ENCODE measurements at places on chromosomes 16 and 17.

DNA sequence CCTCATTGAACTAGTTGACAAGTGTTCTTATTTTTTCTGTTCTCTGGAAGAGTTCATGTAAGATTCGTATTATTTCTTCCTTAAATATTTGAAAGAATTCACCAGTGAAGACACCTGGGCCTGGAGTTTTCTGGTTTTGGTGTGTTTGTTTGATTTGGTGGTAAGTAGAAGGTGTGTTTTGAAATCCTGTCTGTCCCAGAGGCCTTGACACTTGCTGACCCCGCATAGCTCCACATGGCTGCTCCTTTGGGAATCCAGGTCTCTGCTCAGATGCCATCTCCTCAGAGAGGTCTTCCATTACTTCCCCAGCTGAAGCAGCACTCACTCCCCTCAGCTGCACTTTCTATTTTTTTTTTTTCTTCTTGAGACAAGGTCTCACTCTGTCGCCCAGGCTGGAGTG, 5.7 kb upstream of the NUP93 start:
- no peak for DNase-seq

DNA sequence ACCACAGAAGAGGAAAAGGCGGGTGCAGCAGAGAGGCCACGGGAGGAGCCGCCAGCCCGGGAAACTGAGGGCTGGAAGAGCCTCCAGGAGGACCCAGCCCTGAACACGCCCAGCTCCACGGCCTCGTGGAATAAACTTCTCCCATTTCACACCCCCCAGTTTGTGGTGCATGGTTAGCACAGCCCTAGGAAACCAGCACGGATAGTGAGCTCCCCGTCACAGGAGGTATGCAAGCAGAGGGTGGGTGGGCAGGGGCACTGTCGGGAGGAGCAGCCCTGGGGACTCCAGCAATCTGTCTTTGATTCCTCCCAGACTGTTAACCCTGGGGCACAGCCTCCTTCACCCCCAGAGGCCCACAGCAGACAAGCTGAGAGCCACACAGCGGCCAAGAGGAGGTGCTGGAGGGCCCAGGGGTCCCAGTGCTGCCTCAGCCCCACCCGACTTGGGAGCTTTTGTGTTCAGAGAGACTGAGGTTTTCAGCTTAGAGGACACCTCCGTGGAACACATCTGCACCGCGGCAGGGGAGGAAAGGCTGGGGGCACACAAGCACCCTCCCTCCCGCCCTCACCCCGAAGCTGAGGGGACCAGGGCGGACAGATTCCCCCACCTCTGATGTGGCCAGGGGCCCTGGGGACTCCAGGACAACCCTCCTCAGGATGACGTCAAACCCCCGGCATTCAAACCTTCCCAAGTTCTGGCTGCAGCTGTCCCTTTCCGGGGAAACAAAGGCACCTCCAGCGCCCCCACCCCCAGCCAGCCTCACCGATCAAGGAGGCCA, 1.7 kb upstream of the IL17C start:
- no peak for DNase-seq

- DNase-seq: no peak
Observed at GRCh38 chr16:58222532-58223316, 24.8 kb upstream of the CSNK2A2 start.

DNA sequence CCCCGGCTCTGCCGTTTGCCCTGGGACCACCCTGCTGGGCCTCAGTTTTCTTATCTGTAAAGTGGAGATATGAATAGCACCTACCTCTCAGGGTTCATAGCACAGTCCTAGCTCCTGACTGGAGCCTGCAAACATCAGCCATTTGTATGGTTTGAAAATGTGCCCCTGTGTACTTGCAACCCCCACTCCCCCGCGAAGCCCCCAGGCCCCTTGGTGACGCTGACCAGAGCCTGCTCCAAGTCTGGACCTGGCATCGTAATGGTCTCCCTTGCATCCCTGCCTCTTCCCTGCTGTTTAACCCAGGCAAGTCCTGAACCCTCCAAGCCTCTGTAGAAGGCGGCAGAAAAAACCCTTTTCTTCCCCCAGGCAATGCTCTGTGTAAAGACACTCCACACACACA, 128.0 kb downstream of the IRF8 start:
- peak; percentile 20 for DNase-seq

DNA sequence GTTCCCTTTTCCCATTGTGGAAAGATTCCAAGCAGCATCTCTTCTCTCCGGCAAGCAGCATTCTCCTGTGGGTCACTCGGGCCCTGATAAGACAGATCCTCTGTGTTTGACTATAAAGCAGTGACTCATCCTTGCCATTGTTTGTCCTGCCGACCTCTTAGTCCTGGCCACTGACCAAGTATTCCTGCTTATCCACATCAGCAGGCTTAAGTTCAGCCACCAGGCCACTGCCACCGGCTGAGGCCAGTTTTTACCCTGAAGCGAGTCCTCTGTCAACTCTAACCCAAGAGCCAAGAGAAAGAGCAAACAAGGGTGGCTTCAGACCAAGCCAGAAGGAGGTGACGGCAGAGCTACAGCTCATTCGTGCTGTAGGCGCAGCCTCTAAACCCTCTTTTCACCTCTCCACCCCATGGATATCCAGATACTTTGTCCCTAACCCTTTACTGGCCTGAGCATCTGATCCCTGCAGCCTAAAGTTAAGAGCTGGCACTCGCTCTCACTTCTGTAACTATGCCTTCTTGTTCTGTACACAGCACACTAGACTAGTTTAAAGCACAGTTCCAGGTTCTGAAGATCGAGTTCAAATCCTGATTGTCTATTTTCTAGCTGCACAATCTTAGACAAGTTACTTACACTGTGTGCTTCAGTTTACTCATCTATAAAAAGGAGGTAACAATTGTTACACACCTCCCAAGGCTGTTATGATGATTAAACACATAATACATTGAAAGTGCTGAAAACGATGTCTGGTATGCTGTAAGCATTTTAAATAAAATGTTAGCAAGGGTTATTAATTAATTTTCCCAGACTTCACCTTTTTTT, 31.0 kb downstream of the SOX9 start:
- DNase-seq: peak; percentile 84

- DNase-seq: no peak
Observed at GRCh38 chr16:31529108-31529936, 1.6 kb downstream of the AHSP start.

GRCh38 chr17:78408476-78409050, 30.1 kb downstream of the PGS1 start:
- no peak for DNase-seq

- no peak for DNase-seq
Observed at GRCh38 chr17:66423056-66423955, 120.9 kb downstream of the PRKCA start.

GRCh38 chr17:55157165-55157564, 107.6 kb upstream of the HLF start:
- DNase-seq: no peak

- DNase-seq: no peak
Observed at GRCh38 chr16:17246268-17246885, 224.4 kb downstream of the XYLT1 start.

DNA sequence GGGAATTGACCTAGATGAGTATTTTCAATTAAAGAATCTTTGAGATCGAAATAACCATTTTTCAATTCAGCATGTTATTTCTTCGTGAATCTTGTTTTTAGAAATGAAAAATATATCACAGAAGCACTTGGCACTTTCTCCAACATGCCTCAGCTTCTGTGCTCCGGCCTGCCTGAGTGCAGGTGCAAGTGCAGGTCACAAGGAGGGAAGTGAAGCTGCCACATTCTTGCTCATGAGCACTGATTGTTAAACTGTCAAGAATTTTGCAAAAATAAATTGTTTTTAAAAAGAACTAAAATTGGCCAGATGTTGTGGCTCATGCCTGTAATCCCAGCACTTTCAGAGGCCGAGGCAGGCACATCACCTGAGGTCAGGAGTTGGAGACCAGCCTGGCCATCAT, 38.3 kb upstream of the SKAP1 start:
- no peak for DNase-seq

GRCh38 chr17:6556121-6557039, at the start of gene PITPNM3:
Gene PITPNM3, minus strand, starts transcription at chr17:6556555. Its CDS starts 149 bp downstream, at chr17:6556406.
- DNase-seq: no peak

GRCh38 chr17:80381416-80381923, 33.5 kb upstream of the ENDOV start:
- no peak for DNase-seq

- peak; percentile 79 for DNase-seq
Observed at GRCh38 chr17:78176548-78177025, 8.2 kb downstream of the SYNGR2 start.

GRCh38 chr17:42135664-42136653, 13.4 kb downstream of the HSPB9 start:
- DNase-seq: peak; percentile 60

- DNase-seq: no peak
Observed at GRCh38 chr17:17700251-17700969, 19.2 kb downstream of the RAI1 start.

Measured in Caco-2 (cell line).